K562 (cell line): ENCODE measurements at places on chromosomes 4 and X.

DNA sequence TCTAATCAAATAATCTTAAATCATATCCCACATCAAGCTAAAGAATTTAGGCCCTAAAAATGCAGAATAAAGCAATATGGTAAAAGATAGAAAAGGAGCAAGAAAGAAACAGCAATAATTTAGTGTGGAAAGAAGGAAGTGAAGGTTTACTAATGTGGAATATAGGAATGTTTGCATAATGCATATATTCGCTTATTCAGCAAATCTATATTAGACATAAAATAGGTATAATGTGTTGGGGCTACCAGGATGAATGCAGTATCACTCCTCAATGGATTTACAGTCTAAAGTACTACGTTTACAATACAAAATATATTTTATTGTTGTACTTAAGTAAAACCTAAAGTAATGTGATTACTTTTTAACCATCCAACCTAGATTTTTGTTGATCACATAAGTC, 4.7 kb downstream of the CENPE start:
- DNase-seq, result no peak

- no peak for DNase-seq
Observed at GRCh38 chr4:142824368-142824767, 21.7 kb downstream of the INPP4B start.

GRCh38 chr4:37976991-37977470, 16.8 kb downstream of the PTTG2 start:
- peak; percentile 92 for DNase-seq

DNA sequence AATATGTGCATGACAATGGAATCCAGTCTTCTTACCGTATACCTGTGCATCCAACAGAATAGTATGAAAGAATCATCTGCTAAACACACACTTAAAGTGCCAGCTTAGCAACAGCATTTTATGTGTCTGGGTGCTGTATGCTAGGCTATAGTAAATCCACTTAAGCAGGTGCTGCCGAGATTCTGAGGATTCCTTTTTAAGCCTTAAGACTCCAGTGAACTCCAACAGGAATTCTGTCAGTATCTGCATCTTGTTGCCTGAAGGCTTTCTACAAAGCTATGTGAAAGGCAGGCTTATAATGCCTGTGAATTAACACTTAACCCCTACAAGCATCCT, 1076.4 kb upstream of the PABPC4L start:
- DNase-seq, result no peak

GRCh38 chr4:508675-509638, 9.9 kb downstream of the PIGG start:
- no peak for DNase-seq
